Activated CD8-positive, alpha-beta T cell treated with anti-CD3 and anti-CD28 coated beads for 36 hours (primary cell): ENCODE measurements at places on chromosomes 16 and 17. TPM values are rescaled to one million over a fixed set of nuclear protein-coding genes. Genes with fewer than 3 reads are reported as not detected.

The SNN gene
- total RNA-seq, result 8.2 TPM

DNA sequence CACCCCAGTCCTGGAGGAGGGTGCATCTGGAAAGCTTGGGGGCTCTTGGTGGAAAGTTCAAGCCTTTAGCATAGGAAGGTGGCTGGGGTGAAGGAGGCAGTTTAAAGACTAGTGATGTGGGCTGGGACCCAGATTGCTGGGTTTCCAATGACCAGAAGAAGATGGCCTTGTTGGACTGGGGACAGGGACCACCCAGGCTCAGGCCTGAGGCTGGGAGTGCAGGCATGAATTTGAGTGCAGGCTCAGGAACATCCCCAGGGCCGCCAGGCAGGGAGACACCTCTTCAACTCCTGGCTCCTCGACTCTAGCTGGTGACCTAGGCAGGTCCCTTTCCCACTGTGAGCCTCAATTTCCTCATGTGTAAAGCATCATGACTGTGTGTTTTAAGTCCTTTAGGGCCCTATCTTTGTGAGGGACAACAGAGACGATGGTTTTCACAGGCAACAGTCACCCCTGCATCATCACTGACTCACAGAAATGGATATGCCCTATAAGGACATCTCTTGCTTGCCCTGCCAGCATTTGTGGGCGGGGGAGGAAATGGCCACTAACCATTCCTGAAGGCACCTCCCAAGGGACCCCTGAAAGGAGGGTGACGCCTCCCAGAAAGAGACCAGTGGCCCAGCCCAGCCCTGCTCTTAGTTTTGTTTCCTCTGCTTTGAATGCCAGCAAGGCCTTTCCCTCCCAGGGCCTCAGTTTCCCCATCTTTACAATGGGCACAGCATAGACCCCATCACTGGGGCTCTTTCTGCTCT lies 11.1 kb downstream of the NLRC5 start:
- peak; percentile 88 for DNase-seq

The GAS2L2 gene
- 0.34 TPM for total RNA-seq

The TNP2 gene
- not detected for total RNA-seq

DNA sequence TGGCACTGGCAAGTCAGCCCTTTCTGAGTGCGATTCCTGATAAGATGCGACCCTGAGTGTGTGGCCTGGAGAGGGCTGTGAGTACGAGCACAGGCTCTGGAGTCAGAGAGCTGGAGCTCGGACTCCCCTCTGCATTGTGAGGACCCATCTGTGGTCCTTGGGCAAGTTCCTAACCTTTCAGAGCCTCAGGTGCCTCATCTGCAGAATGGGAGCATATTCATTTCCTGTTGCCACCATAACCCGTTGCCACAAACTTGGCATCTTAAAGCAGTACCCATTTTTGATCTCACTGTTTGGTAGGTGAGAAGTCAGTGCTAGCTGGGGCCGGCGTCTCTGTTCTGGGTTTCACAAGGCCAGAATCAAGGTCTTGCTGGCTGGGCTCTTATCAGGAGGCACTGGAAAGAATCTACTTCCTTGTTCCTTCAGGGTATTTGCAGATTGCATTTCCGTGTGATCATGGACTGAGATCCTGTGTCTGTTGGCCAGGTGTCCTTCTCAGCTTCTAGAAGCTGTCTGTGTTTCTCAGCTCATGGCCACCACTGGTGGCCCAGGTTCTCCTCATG lies 20.2 kb downstream of the KNOP1 start:
- no peak for DNase-seq

The NEUROD2 gene
- total RNA-seq, result not detected

DNA sequence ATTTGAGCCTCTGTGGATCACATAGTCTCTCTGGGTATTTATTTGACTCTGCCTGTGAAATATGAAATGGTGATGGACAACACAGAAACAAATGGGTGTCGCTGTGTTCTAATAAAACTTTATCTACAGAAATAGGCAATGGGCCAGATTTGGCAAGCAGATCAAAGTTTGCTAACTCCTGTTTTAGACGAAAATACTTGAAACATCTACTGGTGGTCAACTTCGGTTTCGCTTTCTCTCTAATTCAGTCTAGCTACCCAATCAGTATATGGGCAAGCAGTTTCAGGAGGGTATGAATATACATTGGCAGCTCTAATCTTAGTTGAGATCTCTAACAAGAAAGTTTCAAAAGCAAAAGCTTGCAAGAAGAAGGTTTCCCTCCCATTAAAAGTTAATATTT lies 60.1 kb upstream of the DYNLRB2 start:
- no peak for DNase-seq

The PKMYT1 gene
- total RNA-seq, result 121 TPM

DNA sequence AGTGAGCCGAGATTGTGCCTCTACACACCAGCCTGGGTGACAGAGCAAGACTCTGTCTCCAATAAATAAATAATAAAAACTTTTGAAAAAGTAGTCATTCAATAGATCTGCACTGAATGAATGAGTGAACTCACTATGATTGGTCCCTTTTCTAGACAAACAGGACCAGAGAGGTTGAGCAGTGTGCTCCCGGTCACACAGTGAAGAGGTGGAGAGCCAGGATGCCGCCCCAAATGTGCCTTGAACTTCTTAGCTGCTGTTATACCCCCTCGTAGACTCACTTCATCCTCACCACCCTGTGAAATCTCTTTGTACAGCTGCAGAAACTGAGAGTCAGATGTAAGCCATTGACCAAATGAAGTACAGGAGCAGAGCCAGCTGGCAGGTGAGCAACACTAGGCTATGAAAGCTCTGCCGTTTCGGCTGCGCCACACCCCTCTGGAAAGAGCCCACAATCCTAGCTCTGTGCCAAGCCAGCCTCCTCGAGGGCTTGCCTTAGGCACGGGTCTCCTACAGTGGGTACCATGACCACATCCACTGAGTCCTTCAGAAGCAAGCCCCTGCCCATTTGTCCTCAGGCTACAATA lies 7.8 kb upstream of the KIAA0513 start:
- no peak for DNase-seq

The ODAD4 gene
- 1.4 TPM for total RNA-seq

DNA sequence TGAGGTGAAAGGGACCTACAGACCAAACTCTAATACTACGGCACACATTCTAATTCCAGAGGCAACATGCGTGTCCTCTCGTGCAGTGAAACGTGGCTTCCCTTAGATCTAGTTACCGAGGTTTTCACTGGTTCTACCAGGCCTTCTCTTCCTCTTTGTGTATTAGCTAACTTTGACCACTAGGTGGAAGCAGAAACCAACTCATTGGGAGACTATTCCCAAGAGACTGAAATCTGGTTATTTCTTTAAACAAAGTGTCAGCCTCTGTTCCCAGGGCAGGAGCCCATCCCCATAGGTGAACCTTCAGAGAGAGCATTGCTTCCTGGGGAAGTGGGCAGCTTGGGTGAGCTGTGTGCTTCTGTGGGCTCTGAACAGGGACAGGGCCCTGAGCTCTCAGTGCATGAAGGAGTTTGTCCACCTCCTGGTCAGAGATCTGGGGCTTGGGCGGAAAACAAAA lies 19.7 kb upstream of the RCVRN start:
- DNase-seq, result no peak

The DPEP1 gene
- not detected for total RNA-seq

The TBC1D28 gene
- total RNA-seq, result not detected

GRCh38 chr16:15653227-15653626 lies 3.2 kb downstream of the NDE1 start:
- no peak for DNase-seq

The HSF5 gene
- 3.2 TPM for total RNA-seq

The MXRA7 gene
- 8.4 TPM for total RNA-seq

The SLFN12L gene
- total RNA-seq, result 42.5 TPM

GRCh38 chr17:28390984-28391383 lies 15.0 kb downstream of the SLC46A1 start:
- no peak for DNase-seq

DNA sequence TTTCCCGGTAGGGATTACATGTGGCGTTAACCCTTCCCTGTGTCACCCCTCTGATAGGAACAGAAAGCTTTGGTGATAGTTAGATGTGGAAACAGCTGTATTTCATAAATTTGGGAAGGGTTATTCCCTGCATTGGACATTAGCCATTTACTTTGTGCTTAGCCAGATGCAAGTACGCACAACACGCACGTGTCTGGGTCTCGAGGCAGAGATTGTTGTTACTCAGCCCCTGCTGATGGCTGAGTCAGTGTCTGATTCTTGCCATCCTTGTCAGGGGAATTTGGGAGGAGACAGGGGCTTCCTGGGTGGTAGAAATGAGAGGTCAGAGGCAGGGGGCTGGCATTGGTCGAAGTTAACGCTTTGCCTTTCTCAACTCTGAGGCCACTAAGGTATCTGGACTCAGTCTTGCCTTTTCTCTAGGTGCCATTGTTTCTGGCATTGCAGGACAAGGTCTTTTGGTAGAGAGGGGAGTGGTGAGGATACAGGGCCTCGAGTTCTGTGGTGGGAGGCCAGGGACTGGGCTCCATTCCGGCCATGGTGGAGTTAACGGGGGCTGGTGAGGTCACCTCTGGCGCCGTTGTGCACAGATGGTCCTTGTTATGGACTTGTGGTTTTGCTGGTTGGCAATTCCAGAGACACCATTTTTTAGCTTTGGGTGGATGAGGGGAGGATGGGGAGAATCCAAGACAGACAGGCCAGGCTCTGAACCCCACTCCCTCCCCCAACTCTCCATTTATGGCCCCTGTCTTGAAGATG lies 8.2 kb downstream of the MMP2 start:
- DNase-seq, result no peak

- no peak for DNase-seq
Measured at GRCh38 chr17:61073799-61074513, 325.7 kb upstream of the TBX2 start.

- DNase-seq, result peak; percentile 57
Measured at GRCh38 chr17:7856011-7856810, 1.1 kb downstream of the NAA38 start.

The FBXW10B gene
- 0.51 TPM for total RNA-seq

DNA sequence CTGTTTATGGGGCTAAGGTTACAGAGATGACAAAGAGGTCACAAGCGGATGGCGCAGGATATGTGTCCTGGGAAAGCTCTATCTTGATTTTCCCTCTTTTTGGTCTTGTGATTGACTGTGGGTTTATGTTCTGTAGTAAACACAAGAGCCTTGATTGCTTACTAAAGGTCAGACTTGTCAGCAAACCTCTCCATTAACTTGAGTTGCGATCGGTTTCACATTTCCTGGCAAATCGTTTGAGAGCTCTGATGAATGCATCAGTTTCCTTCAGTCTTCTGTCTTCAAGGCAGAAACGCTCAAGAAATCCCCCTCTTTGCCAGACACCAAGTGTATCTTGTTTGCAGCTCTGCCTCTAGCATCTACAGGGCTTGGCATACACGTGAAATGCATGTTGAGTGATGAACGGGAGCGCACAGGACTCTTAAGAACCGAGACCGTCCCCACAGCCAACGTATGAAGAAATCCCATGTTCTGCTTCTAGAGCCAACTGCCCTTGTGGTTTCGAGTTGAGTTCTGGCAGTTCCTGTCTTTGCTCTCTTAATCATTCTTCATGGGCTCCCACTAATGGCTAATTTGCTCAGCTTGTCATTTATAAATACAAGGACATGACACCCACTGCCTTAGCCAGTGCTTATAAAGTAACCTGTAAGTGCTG lies 143.3 kb downstream of the PITPNC1 start:
- DNase-seq, result no peak

The RNF222 gene
- total RNA-seq, result 0.11 TPM

GRCh38 chr17:29722411-29723198 lies 99.9 kb upstream of the CORO6 start:
- peak; percentile 37 for DNase-seq

DNA sequence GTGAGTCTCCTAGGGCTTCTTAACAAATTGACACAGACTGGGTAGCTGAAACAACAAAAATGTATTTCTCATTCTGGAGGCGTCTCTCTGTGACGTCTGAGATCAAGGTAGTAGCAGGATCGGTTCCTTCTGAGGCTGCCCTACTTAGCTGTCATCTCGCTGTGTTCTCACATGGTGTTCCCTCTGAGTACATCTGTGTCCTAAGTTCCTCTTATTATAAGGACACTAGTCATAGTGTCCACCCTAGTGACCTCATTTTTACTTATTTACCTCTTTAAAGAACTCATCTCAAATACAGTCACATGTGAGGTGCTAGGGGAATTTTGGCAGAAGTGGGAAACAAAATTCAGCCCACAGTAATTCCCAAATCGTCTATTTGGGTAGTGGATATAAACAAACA lies 529.1 kb downstream of the NPIPA7 start:
- no peak for DNase-seq

DNA sequence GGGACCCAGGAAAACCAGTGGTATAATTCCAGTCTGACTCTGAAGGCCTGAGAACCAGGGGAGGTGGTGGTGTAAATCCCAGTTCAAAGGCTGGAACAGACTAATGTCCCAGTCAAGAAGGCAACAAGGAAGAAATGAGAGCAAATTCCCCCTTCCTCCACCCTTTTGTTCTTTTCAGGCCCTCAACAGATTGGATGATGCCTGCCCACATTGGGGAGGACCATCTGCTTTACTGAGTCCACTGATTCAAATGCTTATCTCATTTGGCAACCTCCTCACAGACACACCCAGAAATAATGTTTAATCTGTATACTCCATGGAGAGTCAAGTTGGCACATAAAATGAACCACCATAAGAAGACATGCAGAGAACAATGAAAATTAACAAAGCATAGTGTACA lies 61.9 kb upstream of the CRYM start:
- no peak for DNase-seq

- peak; percentile 49 for DNase-seq
Measured at GRCh38 chr16:30958175-30959079, 873 bp downstream of the SETD1A start.

The DNASE1L2 gene
- total RNA-seq, result 0.51 TPM

GRCh38 chr17:62781831-62782251 lies 26.3 kb downstream of the MARCHF10 start:
- DNase-seq, result no peak

DNA sequence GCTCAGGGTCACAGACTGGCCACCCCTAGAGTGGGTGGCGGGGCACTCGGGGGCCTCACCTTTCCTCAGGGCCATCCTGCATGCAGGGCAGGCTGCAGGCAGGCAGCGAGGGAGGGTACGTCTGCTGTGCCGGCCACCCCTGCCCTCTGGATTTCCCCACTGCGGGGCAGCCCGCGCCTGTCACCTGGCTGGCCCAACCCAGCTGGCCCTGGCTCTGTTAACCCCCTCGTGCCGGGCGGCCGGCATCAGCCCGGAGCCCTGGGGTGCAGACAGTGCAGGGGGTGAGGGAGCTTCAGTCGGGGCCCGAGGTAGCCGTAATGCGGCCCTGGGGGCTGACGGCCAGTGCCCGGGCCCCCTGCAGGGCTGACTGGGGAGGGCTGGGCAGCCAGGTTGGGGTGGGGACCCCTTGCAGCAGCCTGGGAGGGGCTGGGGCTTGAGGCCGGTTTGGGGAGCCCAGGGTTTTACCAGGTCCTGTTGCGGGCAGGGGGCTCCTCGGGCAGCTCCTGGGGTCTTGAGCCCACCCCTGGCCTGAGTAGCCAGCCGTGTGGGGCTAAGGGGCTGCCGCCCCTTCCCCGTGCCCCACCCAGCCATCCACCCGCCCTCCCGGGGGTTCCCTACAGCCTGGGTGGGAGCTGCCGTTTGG lies at the start of gene IGFALS:
TSS of gene IGFALS (minus strand) at position 128 of the 643 bp plus-strand sequence. CDS start at position 75, 53 bp downstream.
- DNase-seq, result no peak

The CDH3 gene
- total RNA-seq, result 0.65 TPM

- peak; percentile 3 for DNase-seq
Measured at GRCh38 chr16:26175944-26176343, 484.2 kb downstream of the HS3ST4 start.
